ENCODE measurements at places on chromosomes 13 and 19.

GRCh38 chr19:11176466-11177193 lies 20.7 kb downstream of the KANK2 start:
- no peak for DNase-seq

- DNase-seq = no peak
Observed at GRCh38 chr19:1882089-1882785, 3.1 kb downstream of the ABHD17A start.

DNA sequence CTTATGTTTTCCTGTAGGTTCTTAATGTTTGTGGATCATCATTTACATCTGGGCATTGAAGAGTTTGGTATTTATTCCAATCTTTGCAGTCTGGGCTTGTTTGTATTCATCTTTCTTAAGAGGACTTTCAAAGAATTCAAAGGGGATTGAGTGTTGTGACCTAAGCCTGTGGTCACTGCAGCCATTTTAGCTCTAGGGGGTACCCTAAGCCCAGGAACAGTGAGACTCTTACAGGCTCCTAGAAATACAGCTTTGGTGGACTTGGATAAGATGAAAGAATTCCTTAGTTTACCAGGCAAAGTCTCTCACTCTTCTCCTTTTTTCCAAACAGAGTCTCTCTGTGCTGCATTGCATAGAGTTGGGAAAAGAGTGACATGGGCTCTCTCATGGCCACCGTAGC lies 2539.0 kb upstream of the PCDH20 start:
- no peak for DNase-seq

DNA sequence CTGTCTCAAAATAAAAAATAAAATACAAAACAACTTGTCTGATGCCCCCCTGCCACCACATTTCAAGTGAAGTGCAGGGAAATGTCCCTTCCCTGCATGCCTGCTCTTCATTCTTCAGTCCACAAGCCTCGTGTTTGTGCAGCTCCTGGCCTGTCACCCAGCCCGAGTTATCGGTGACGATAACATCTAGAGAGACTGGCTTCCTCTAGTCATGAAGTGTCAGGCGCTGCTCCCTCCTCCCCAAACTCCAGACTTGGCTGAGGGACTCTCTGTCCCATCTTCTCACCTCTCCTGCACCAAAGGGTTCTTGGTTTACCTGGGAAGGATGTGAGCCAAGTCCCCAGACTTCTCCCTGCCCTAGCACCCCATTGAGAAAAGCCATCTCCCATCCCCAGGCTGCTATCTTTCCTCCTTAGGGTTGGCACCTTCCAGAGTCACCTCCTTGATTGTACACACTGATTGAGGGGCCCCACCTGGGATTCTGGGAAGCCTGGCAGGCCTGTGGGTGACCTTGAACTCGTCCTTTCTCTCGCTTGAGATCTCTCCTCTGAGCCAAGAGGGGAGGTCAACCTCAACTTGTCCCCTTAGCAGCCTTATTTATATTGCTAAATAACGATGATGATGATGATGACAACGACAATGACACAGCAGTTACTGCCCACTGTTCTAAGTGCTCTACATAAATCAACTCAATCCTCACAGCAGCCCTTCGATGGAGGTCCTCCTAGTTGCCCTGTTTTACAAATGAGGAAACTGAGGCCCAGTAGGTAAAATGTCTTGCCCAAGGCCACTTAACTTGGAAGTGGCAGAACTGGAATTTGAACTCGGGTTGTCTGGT lies 13.1 kb upstream of the PLAUR start:
- no peak for DNase-seq

DNA sequence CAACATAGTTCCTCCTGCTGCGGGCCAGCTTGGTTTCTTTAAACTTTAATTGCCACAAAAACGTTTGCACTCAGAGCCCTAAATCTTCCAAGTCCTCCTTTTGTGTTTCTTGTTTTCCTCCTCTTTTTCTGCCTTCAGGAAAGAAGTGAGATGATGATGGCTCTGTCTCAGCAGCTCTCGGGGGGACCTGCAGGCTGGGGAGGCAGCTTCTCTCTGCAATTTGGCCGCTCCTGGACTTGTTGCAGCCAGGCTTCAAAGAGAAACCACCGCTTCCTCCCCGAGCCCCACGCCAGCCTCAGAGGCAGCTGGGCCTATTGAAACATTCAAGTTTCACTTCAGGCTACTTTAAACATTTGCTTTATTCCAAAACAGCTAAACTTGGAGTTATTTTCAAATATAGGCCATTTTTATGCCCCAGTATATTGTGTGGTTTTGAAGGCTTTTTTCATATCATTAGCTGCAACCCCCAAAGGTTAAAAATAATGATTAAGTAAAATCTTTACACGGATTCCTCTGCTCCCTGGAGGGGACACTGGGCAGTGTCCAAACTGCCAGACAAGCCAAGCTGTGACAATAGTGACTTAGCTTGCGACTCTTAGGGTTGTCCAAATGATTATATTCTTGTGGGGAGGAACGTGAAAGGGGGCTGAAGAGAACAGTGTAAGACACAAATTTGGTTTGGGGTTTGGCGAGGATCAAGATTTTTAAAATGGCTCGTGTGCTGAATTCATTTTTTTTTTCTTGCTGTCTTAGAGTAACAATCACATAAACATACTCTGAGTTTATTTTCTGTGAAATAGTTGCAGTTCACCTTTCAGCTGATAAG lies 330.8 kb downstream of the DLEU7 start:
- DNase-seq = no peak
